ENCODE measurements at places on chromosomes 4 and X.
A peak's percentile ranks its signal among the peaks of the same experiment; 100 is the strongest.

DNA sequence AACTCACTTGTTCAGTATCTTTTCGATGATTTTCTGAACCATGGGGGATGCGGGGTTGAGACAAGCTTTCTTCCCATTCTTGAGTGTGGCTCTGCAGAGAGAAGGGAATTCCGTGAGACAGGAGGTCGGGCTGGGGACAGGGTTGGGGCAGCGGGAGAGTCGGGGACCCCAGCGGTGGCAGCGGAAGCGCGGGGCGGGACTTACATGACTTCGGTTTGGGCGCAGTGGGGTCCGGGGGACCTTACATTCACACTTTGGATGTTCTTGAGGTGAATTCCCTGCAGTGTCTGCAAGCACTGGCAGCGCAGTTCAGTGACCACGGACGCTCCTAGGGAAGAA, 434 bp downstream of the CXCL3 start:
- peak; percentile 69 for DNase-seq

DNA sequence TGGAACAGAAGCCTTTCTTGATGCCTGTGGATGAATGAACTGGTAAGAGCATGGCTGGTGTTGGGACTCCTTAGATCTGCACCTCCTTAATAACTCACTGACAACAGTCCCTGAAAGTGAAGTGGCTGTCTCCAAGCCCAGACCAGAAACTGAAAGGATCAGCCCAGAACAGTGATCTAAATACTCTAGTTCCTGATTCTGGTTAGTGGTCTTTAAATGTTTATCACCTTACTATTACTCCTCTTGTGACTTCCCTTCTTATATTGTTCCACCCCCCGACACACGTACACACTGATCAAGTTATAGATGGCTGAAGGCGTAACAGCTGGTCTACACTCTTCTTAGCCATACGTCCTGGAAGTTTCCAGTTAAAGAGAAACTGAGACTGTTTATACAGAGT, 33.8 kb upstream of the ARMCX2 start:
- no peak for DNase-seq

DNA sequence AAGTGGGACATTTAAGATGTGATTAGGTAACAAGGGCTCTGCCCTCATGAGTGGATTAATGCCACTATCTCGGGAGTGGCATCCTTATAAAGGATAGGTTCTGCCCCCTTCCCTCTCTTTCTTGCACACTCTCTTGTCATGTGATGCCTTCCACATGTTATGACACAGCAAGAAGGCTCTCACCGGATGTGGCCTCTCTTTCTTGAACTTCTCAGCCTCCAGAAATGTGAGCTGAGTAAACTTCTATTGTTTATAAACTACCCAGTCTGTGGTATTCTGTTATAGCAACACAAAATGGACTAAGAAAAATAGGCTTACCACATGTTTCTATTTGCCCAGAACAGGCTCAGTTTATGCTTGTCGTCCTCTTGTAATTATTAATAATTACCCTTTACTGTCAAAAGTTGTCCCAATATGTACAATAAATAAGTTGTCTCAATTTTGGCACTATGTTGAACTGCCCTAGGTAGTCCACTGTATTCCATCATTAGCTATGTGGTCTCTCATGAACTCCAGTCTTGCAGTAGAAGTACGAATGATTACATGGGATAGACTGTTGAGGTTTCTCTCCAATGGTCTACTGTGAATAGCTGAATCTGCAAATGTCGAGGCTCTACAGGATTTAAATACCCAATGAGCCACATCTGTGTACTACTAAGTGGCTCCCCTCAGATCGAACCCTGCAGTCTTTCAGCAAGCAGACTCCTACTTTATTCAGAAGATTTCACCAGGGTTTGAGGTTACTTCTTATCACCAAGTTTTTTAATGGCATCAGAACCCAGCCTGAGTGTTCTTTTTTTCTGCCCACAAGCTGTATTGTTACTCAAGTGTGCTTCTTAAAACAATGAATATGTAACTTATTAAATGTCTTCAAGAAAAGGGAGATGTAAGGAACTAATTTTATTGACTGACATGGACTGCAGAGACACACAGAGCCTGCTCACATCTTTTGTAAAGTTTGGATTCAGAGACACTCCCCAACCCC, 102.0 kb upstream of the LEF1 start:
- DNase-seq, result no peak

- no peak for DNase-seq
These were observed 186.2 kb downstream of the LARP7 start for GRCh38 chr4:112823156-112823555.

DNA sequence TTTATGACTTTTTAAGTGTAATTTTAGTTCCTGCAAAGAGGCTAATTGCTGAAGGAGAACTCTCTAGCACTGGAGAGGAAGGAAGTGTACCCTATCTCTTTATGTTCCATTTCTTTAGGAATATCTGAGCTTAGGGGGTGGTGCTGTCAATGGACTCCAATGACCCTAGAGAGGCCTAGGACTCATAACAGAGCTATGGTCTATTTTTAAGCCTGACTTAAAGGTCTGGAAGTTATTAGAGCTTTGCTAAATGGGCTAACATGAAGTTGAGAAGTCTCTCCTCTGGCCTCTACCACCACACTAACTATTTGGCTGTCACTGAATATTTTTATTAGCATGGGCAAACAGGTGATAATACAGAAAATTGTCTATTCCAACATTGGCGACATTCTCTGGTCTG, 152.2 kb downstream of the SPATA18 start:
- DNase-seq, result no peak

DNA sequence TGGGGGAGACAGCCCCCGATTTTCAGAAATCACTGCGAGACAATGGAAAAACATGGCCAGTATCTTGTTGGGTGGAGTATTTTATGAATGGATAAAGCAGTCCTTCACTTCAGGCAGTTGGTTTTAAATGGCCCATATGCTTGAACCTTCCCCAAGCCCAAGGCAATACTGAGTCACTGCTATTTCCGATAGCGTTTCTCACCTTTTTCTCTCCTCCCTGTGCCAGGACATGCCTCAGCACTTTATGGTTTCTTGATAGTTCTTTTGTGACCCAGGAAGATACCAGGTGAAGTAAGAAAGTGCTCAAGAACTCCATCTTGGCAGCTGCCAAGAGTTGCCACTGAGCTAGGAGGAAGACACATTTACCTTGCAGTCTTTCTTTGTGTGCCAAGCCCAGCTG, 26.8 kb upstream of the ESX1 start:
- DNase-seq, result no peak

DNA sequence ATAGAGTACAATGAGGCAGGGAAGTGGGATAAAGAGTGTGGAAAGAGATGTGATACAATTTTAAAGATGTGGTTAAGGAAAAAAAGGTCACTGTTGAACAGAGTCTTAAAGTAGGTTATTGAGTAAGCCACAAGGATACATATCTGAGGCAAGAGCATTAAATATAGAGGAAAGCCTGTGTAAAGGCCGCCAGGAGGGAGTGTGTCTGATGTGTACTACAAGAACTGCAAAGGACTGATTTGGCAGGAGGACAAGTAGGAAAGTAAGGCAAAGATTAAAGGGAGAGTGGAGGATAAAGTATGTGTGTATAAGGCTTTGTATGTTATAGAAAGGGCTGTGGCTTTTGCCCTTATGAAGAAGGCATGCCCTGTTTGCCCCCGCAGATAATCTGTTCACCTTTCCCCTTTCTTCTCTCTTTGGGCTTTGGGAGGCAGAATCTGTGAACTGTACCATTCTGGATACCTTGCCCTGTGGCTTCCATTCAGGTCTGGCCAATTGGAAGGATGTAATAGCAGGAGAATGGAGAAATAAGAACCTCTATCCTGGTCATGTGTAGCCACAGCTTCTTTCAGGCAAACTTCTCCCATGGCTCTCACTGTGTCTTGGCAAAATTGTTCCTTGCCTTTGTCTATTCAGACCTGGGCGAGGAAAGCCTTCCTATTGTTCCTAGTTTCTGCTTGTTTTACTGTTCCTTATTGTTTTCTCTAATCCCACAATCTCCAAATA, 68.9 kb upstream of the FAM47B start:
- no peak for DNase-seq

GRCh38 chr4:140893939-140894338, 137.8 kb upstream of the TBC1D9 start:
- no peak for DNase-seq

DNA sequence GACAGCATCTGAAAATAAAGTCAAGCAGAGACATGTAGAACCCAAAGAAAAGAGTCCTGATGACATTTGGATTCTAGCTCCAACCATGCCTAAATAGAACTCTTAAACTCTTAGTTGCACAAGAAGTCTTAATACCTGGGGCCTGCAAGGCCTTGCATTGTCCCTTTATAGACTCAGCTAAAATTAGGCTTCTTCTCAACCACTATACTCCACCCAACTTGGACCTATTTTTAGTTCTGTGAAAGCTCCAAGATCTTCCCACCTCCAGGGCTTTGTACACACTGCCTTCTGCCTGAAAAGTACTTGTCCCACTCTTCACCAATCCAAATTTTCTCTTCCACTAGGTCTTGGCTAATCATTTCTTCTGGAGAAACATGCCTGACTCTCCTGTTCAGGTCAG, 36.5 kb downstream of the PLK4 start:
- DNase-seq, result no peak

- no peak for DNase-seq
These were observed 23.9 kb downstream of the C4orf54 start for GRCh38 chr4:99633772-99634171.

- DNase-seq, result no peak
These were observed 926.9 kb downstream of the FAT4 start for GRCh38 chr4:126241634-126242033.

DNA sequence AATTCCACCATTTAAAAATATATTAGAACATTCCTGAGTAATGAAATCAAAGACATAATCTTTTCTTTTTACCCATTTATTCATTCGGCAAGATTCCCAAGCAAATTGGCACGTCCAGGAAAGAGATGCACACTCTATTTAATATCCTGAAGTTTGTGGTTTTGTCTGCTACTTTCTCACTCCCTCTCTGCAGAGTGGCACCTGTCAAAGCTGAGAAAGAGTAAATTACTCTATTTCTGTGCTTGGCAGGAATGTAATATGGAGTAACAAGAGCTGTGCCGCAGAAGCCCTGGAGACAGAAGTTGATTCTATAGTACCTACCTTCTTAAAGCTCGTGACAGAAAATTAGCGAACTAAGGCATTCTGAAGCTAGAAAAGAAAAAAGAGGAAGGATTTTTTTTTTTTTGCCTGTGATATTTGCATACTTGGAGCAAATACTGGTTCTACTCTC, 5.5 kb downstream of the GSTCD start:
- no peak for DNase-seq

DNA sequence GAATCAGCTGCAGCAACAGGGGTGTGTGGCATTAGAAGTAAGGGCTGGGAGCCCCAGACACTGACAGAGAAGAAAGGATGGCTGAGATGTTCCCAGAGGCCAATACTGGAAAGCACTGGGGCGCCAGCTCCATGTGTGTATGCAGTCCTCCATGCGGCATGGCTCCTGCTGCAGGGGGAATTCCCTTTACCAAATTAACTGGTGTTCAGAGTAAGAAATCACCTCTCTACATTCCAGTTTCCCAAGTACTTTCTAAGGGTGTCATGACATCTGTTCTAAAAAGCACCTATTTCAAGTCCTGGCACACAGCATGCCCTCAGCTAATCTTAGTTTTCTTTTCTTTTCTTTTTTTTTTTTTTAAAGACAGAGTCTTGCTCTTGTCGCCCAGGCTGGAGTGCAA, 98.0 kb downstream of the MAML3 start:
- no peak for DNase-seq

DNA sequence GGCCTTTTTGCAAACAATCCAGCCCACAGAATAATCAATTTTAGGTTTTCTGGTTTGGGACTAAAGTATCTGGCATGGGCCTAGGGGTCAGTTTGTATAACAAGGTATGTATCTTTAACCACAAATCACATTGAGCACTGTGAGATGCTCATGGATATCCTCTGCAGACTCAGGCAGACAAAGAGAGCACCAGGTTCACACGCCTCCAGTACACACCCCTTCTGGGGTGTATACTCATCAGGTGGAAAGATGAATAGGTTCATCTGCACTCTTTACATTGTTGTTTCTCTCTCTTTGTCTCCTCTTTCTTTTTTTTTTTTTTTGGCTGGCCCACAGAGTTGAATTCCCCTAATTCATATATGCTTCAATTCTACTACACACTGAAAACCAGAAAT, 21.1 kb downstream of the TEC start:
- no peak for DNase-seq

DNA sequence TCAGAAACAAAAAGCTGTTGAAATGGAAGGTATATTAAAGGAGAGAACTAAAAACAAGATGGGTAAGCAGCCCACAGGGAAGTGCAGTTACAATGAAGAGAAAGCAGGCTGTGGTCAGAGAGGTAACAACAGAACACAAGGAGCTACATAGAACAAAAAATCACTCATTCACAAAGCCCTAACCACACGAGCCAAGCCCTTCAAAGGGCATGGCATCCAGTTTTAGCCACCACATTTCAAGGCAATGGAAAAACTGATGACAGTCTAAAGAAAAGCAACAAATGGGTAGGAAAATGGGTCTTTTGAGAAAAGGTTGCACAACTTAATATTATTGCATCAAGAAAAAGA, 37.5 kb downstream of the KDR start:
- DNase-seq, result no peak

DNA sequence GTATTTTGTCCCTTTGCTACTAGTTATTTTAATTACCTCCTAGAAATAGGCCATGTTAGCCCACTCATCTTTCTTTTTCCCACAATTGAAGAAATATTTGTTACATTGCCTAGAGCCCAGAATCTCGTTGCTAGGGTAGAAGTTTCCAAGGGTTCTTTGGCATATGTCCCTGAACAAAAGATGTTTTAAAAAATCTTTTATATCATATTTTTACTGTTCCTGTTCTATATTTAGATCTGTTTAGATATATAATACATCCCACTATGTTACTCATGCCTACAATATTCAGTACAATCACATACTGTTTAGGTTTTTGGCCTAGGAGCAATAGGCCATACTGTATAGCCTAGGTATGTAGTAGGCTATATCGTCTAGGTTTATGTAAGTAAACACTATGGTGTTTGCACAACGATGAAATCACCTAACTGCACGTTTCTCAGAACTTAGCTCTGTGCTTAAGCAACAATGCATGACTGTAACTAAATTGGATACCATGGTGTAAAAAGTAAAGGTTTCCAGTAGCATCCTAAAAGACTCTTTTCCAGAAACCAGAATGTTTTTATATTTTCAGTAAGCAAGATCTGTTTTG, 236.0 kb upstream of the SLIT2 start:
- no peak for DNase-seq

GRCh38 chrX:15207994-15208393, 61.9 kb downstream of the ASB9 start:
- DNase-seq, result no peak

Data from Right ventricle myocardium inferior (tissue), 1 donor.